NCI-H1092 (cell line): ENCODE measurements at places on chromosomes 1 and 21.
A peak's percentile ranks its signal among the peaks of the same experiment; 100 is the strongest.

- DNase-seq, result no peak
Observed at GRCh38 chr1:19357299-19357986, 45.3 kb downstream of the SLC66A1 start.

- no peak for DNase-seq
Observed at GRCh38 chr1:3688356-3689137, 36.2 kb downstream of the TP73 start.

DNA sequence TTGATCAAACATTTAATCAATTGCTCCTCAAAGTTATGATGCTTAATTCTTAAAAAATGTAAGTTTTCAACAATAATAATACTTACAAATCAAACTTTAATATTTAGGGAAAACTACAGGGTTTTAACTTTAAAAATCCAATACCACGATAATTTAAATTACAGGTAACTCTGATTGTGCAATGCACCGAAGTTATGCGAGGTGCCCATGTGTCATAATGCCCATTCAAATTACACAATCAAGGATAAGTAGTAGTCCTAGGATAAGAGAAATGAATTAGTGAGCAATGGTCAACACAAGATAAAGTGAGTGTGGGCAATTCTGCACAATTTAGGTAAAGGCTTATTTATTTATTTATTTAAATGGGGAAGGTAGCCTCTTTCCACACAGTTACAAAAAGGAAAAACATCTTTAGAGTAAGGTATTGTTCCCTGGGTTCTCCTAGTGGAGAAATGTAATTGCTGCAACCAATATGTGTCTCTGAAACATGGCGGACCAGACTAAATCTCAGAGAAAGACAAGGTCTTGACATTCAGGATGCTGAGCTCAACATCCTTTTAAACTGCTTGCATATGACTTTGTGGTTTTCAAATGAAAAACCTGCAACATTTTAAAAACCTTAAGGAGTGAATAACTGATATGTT, 164.2 kb downstream of the TTLL7 start:
- DNase-seq, result no peak

GRCh38 chr1:20732071-20732587, 374 bp downstream of the SH2D5 start:
- peak; percentile 84 for DNase-seq
